ENCODE measurements at places on chromosomes 16 and 17.

- DNase-seq, result no peak
Measured at GRCh38 chr17:48589060-48589830, 796 bp downstream of the HOXB3 start.

GRCh38 chr16:18942061-18942460 lies 15.9 kb upstream of the SMG1 start:
- DNase-seq, result no peak

- DNase-seq, result peak; percentile 83
Measured at GRCh38 chr16:70778901-70779309, 22.1 kb downstream of the VAC14 start.

DNA sequence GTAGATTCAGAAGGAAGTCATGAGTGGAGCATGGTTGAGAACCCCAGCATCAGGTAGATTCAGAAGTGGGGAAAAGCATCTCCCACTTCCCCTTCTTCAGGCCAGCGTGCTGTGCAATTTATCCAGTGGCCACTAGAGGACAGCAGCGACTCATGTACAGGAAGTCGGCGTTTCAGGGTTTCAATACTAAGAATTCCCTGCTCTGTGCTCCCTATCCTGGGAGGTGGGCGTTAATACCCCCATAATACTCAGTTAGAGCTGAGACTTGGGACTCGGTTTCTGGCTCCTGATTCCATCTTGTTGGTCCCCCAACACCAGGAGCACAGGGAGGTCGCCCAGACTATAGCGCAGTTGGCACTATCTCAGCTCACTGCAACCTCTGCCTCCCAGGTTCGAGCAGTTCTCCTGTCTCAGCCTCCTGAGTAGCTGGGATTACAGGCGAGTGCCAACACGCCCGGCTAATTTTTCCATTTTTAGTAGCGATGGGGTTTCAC lies 75.3 kb upstream of the AMZ2 start:
- DNase-seq, result peak; percentile 77

DNA sequence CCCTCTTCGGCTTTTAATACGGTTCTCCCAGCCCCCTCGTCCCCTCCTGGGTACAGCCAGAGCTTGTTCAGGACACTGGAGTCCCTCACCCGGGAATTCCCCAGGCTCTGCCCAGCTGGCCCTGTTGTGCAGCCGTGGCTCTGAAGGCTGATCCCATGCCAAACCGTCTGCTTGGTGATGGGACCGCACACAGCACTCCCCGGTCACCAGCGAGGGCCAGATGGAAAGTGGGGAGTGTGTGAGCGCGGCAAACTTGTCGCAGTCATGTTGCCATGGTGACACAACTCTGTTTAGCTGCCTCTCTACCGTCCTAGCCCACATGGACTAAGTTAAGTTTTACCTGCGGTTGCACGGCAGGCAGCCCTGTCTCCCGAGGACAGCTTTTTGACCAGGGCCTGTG lies 107.9 kb downstream of the RAP1GAP2 start:
- DNase-seq, result no peak

DNA sequence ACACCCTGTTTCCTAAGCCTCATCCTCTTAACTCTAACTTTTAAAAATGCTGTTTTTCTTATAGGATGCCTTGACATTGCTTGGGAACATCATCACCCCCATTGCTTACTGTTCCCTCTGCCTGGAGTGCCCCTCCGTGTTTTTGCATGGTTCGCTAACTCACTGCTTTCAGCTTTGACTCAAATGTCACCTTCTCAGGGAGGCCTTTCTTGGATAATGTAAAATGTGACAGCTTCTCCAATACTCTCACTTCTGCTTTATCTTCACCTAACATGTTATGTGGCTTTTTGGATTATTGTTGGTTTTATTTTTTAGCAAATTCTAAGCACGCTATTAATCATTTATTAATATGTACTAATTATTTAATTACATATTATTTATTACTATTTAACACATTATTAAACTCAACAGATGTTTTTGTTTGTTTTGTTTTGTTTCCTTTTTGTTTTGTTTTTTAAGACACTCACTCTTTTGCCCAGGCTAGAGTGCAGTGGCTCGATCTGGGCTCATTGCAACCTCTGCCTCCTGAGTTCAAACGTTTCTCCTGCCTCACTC lies 3.8 kb downstream of the CRYM start:
- DNase-seq, result no peak

DNA sequence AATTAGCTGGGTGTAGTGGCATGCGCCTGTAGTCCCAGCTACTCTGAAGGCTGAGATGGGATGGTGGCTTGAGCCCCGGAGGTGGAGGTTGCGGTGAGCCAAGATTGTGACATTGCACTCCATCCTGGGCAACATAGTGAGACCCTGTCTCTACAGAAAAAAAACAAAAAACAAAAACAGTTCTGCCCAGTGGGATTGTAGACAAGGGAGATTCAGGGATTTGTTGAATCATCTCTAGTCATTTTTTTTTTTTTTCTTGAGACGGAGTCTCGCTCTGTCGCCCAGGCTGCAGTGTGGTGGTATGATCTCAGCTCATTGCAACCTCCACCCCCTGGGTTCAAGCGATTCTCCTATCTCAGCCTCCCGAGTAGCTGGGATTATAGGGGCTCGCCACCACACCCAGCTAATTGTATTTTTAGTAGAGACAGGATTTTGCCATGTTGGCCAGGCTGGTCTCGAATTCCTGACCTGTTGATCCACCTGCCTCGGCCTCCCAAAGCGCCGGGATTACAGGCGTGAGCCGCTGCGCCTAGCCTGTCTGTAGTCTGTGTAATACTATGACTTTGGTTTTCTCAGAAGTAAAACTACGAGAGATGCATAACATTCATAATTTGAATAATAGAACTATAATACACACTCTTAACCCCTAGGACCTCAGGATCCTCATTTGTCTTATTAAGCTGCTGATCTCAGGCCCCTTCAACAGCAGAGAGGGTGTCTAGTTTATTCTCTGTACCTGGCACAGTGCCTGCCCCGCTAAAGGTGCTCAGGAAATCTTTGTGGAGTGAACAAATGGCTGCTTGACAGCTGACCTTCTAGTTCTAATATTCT lies 1.4 kb downstream of the TEN1 start:
- DNase-seq, result peak; percentile 28

- no peak for DNase-seq
Measured at GRCh38 chr16:15942931-15943690, 6.3 kb upstream of the ABCC1 start.

- DNase-seq, result no peak
Measured at GRCh38 chr17:62188713-62189112, 123.6 kb upstream of the MED13 start.

- peak; percentile 64 for DNase-seq
Measured at GRCh38 chr16:15811481-15812400, 45.1 kb downstream of the MYH11 start.

- DNase-seq, result no peak
Measured at GRCh38 chr16:4673387-4674046, 19.8 kb upstream of the NUDT16L1 start.

DNA sequence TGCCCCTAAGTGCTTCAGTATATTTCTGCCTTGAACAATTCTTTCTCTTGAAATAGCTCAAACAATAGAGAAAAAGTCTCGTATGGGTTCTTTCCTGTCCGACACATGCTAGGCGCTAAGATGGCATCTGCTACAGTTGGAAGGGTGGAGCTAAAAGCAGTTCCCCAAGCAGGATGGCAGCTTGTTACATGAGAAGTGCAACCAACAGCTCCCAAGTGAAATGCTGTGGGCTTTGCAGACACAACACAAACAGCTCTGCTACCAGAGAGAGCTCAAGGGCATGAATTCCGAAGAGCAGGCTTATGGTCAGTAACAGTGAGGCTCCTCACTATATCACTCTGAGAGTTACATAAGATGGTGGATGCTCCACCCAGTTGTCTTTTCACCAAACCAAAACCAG lies 83.8 kb downstream of the VPS53 start:
- DNase-seq, result no peak

- DNase-seq, result no peak
Measured at GRCh38 chr16:72974142-72974769, 73.7 kb downstream of the ZFHX3 start.

DNA sequence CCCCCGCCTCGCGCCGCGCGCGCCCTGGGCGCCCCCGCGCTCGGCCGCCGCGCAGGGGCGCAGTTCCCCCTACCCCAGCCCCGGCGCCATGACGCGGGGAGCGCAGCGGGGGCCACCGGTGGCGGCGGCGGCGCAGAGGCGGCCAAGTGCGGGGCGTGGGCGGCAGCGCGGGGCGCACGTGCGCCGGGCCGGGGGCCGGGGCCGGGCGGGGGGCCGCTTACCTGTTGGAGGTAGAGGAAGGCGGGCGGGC lies 108.3 kb downstream of the ENGASE start:
- DNase-seq, result no peak

GRCh38 chr16:88809068-88809675 lies 2.6 kb downstream of the APRT start:
- DNase-seq, result peak; percentile 41

GRCh38 chr16:78641433-78641832 lies 542.0 kb downstream of the WWOX start:
- DNase-seq, result no peak

GRCh38 chr17:46139432-46140210 lies 53.6 kb downstream of the KANSL1 start:
- DNase-seq, result no peak

DNA sequence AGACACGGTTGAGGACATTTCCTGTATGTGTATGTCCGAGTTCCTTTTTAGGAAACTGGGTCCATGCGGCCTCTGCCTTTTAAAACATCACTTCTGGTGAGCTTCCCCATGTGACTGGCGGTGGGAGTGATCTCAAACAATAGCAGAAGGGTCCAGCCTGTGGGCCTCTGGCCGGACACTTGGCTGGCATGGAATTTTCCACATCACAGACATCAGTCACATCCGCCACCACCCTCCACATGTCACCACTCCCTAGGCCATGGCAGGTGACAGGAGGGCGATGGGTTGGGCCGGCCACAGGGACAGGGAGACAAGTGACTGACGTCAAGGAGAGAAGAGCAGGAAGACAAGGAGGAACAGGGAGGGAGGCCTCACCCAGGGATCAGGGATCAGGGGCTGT lies 83.7 kb downstream of the DNAH17 start:
- DNase-seq, result no peak

- DNase-seq, result no peak
Measured at GRCh38 chr17:4893721-4894560, 5.4 kb upstream of the C17orf107 start.

- no peak for DNase-seq
Measured at GRCh38 chr16:78179666-78180065, 80.2 kb downstream of the WWOX start.

- no peak for DNase-seq
Measured at GRCh38 chr17:352421-353212, at the start of gene RPH3AL. RPH3AL (minus strand) TSS chr17:352807; CDS start chr17:327543, 25,264 bp downstream.

- DNase-seq, result peak; percentile 56
Measured at GRCh38 chr17:57138956-57139576, 54.0 kb downstream of the AKAP1 start.

- DNase-seq, result no peak
Measured at GRCh38 chr16:8708536-8708935, 34.1 kb downstream of the ABAT start.

DNA sequence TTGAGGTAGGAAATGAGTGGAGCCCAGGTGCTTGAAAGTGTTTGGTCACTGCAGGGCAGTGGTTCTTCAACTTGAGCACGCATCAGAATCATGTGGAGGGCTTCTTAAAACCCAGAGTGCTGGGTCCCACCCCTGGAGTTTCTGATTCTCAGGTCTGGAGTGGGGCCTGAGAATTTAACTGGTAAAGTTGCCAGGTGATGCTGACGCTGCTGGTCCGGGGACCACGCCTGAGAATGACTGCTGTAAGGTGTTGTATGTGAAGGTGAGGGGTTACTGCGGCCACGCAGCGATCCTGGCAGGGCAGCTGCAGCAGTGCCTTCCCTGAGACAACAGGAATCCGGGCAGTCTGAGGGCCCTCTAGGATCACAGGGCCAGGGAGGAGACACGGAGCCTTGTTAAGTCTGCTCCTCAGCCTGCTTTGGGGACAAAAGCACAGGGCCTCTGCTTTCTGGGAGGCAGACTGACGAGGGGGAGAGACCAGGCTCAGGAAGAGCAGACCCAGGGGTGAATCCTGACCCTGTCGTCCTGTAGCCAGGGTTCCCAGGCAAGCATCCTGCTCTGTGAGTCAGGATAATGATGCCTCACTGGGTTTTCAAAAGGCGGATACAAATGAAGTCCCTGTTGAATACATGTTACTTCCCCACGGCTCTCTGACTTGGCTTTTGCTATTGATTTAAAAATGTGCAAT lies 16.2 kb downstream of the CCDC42 start:
- no peak for DNase-seq

GRCh38 chr17:79048826-79049755 lies 25.1 kb downstream of the C1QTNF1 start:
- DNase-seq, result no peak

GRCh38 chr16:11792410-11793241 lies 4.4 kb downstream of the ZC3H7A start:
- DNase-seq, result no peak
